Activated naive CD4-positive, alpha-beta T cell treated with Interleukin-2 at 50 U/mL for 16 hours (primary cell): ENCODE measurements at places on chromosomes 4 and X.
A peak's percentile ranks its signal among the peaks of the same experiment; 100 is the strongest.

DNA sequence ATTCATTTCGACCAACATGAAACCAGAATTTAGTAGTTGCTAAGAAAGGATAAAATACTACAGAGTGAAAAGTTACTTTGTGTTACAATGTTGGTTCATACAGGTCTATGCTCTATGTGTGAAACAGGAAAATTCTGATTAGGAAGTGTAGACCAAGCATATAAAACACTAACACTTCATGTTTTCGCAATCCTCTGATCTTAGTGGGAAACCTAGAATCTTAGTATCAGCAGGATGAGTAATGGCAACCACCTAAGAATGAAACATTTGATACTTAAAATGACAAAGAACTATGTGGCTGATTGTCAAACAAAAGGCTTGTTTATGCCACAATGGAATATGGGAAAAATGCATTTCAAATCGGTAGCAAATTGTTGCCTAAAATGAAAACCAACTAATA lies 116.1 kb downstream of the AMMECR1 start:
- DNase-seq = no peak

- DNase-seq = no peak
These were observed 28.2 kb downstream of the SULT1E1 start for GRCh38 chr4:69831646-69832325.

DNA sequence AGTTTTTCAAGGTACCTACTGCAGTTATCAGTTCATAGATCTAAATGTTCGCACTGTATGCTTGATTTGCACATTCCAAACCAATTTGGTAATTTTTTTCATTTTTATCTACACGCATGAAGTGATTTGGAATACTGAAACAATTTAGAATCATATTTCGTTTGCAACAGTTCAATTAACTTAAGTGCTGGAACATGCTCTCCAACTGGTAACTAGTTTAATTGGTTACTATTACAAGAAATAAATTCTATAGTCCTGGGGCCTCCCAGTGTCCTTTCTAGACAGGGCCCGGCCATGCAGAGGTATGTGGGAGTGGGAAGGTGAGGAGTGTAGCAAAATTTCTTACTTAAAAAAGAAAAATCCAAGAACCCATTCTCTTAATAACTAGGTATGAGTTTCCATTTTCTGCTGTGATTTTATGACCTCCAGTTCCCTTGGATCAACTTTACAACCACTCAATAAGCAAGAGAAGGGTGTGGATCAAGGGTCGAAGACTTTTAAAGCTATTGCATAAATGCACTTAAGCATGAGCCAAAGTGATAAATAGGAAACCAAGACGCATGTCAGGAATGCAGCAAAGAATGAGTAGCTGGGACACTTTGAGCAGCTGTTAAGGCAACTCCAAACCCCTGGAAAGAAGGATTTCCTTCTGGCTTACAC lies 106.9 kb downstream of the PPARGC1A start:
- DNase-seq = no peak

- no peak for DNase-seq
These were observed 300.9 kb downstream of the SPIN4 start for GRCh38 chrX:63050225-63050624.

DNA sequence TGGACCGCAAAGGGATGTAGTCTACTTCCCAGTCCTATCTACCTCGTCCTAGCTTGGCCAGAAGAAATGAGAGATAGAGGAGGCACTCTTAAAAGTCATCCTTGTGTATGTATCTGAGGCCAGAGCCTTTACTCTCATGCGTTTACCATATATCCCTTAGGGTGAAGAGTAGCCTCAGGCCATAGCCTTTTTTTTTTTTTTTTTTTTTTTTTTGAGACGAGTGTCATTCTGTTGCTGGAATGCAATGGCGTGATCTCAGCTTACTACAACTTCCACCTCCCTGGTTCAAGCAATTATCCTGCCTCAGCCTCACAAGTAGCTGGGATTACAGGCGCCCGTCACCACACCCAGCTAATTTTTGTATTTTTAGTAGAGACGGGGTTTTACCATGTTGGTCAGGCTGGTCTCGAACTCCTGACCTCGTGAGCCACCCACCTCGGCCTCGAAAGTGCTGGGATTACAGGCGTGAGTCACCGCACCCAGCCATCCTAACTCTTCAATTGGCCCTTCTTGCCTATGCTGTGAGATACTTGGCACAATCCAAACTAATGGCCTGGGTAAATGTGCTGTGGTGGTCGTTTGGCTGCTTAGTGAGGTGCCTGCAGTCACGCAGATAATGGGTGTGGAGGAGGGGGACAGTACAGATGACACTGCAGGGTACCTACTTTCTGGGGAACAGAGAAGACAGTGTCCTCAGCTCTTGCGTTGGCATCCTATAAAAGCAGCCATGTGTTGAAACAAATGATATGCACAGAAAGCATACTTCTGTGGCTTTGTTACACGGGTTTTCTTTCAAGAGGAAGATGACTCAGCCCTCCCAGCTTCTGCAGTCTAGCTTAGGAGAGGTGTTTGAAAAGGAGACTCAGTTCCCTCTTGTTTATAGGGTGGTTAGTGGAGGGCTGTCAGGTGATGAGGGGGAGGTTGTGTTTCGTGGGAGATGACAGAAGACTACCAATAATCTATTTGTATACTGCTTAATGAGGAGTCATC lies 10.4 kb upstream of the DGAT2L6 start:
- DNase-seq = no peak

GRCh38 chr4:174358410-174358809 lies 74.7 kb downstream of the CEP44 start:
- DNase-seq = no peak

DNA sequence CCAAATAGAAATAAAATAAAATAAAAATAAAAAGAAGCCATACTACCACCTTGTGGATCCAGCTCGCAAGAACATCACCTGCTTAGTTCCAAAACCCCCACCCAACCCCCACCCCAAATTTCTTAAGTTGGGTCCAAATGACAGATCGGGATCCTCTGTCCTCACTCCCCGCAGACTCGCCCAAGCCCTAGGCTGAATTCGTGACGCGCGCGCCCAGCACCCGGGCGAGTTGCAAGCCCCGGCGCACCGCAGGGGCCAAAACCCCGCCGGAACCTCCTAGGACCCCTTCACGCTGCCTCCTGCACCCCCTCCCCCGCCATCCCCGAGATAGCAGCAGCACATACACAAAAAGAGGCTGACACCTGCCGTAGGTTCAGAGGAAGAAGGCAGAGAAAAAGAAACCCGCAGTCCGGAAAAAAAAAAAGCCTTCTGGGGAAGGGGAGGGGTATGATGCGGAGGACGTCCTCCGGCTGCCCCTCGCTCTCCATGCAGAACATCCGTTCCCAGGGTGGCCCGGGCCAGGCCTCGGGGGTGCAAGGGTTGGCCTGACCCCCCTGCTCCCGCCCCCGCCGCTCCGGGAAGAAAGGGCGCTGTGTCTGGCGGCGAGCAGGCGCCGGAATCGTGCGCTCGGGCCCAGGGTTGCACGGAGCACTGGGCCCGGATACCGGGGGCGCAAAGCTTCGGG lies 2.6 kb downstream of the NLGN4X start:
- no peak for DNase-seq

GRCh38 chr4:186146458-186146857 lies 42.0 kb downstream of the FAM149A start:
- no peak for DNase-seq

DNA sequence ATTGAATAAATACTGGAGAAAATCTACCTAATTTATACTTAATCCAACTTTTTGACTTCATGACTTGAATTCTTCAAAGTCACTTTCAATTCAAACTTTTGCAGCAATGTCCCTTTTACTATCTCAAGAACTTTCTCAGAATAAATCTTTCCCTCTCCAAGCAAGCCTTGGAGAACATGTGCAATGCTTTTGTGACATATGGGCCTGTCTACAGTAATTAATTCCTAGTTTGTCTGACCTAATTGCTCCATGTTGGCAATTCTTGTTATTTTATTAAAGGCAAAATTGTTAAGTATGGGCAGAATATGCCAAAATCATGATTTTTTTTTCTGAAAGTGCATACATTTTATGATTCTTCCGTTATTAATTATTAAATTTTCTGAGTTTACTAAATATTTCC lies 1115.3 kb downstream of the PDHA2 start:
- no peak for DNase-seq

- DNase-seq = no peak
These were observed 32.8 kb upstream of the C1GALT1C1 start for GRCh38 chrX:120662662-120663061.

GRCh38 chr4:52657618-52658501 lies 1.2 kb downstream of the USP46 start:
- no peak for DNase-seq

GRCh38 chr4:26388671-26389070 lies 67.9 kb downstream of the RBPJ start:
- no peak for DNase-seq

- DNase-seq = no peak
These were observed 55.0 kb upstream of the TADA2B start for GRCh38 chr4:6988016-6988715.

DNA sequence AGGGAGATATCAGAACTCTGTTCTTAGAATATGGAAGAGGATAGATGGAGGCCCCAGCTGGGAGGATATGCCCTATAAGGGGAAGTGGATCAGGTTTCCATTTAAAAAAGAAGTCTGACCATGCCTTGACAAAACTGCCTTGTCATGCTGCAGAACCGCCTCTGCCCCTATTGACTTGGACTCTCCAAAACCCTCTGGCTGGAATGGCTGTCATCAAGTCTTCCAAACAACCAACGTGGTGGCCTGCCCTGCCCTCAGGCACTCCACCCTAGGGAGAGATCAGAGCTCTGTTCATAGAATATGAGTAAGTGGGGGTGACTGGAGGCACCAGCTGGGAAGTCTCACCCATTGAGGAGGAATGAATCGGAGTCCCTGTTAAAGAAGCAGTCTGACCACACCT lies 114.9 kb downstream of the VSIG4 start:
- no peak for DNase-seq

GRCh38 chr4:108060164-108060563 lies 70.5 kb downstream of the HADH start:
- no peak for DNase-seq

DNA sequence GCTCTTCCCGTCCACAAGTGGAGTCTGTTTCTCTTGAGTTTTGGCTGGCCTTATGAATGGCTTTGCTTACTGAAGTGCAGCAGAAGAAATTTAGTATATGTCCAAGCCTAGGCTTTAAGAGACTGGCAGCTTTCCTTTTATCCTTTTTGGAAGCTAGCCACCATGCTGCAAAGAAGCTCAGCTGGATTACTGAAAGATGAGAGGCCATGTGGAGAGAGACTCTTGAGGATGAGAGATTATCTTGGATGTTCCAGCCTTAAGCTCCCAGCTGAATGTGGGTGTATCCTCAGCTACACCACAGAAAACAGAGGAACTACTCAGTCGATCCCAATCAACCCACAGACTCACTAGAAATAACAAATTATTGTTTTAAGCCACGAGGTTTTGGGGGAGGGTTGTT lies 12.5 kb downstream of the CCNG2 start:
- no peak for DNase-seq

- DNase-seq = no peak
These were observed 46.7 kb downstream of the KCNIP4 start for GRCh38 chr4:21901831-21902230.

DNA sequence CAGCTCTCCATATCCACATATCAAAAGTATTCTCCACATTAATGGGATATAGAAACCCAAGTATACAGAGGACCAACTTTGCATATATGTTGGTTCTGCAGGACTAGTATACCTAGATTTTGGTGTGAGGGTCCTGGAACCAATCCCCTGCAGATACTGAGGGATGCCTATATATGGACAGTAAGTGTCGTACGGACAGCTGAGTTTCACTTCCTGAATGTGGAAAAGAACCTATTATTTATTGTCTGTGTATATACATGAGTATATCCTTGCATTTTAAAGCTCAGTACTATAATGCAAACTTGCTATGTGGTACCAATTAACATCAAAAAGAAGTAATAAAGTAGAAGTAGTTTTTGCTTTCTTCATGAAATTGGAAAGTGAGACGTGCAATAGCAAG lies 101.9 kb downstream of the FBXW7 start:
- DNase-seq = no peak

GRCh38 chrX:25083661-25084060 lies 67.9 kb upstream of the ARX start:
- no peak for DNase-seq

- peak; percentile 73 for DNase-seq
These were observed 51.5 kb upstream of the TRIM2 start for GRCh38 chr4:153152501-153153338.

DNA sequence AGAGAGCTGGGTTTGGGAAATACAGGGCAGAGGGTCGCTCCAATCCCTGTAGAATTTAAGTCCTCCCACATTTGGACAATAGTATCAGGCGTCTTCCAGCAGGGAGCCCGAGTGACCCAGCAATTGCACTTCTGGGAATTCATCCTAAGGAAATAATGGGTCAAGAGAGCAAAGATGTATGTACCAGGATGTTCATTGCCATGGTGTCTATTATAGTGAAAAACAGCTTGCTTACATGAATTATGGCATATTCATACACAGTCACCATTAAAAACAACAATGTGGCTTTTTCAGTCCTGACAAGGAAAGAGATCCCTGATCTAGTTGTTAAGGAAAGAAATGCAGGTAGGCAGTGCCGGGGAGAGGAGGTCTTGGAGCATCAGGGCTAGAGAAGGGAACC lies 167.7 kb downstream of the PJA1 start:
- DNase-seq = no peak

DNA sequence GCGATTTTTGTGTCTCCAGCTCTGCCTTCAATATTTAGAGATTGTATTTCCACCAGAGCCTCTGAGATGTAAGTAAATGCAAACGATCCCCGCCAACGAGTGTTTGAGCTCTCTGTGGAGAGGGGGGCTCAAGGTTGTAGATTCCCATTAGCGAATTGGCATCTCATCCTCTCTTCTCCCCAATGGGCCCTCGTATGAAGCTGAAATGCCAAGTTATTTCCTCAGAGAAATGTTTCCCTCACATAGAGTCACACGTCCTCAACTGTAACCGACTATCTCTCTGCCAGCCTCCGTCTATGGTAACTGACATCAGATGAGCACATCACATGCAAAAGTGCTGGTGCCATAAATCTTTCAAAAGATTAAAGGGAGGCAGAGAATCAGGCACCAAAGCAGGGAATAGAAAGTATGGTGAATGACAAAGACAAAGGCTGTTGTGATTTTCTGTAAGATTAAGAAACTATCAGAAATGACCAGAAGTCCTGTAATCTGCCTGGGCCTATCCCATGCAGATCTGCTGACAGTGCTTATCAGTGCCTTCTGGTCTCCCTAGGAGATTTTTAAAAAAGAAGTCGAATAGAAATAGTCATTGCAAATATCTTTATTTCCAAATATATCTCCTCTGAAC lies 157.1 kb downstream of the PDGFRA start:
- DNase-seq = no peak

DNA sequence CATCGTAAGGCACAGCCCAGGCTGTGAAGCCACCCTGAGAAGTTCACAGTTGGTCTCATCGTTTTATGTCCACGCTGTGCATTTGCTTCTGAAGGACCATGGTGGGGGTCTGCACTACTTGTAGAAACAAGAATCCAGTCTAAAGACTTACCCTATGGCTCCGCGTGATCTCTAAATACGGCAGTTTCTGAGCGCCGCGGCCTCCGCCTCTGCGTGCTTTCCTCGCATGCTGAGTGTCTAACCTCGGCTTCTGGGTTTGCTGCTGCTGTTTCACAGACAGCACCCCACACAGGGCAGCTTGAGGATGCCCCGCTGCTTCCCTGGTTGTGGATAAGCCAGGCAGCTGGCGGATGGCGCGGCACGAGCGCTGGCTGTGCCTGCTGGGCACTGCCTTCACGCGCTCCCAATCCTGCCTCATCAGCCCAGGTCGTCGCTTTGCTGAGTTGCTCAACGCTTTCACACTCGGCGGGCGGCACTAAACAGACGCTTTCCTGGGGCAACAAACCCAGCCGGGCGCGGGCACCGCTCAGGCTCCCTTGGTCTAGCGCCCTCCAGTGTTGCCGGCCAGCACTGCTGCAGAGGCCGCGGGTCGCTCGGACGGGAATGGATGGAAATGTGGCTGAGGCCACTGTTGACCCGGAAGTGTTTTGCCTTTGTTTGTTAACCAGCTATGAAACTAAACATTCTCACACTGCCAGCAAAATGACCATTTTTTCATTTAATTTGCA lies 39.2 kb downstream of the FGFRL1 start:
- DNase-seq = no peak
